Hypothalamus (tissue), 51 donors: ENCODE measurements at places on chromosomes 4 and X.

- no peak for DNase-seq
Observed at GRCh38 chr4:24853142-24853541, 57.8 kb downstream of the SOD3 start.

GRCh38 chr4:99402765-99403164 lies 32.4 kb downstream of the ADH7 start:
- no peak for DNase-seq

DNA sequence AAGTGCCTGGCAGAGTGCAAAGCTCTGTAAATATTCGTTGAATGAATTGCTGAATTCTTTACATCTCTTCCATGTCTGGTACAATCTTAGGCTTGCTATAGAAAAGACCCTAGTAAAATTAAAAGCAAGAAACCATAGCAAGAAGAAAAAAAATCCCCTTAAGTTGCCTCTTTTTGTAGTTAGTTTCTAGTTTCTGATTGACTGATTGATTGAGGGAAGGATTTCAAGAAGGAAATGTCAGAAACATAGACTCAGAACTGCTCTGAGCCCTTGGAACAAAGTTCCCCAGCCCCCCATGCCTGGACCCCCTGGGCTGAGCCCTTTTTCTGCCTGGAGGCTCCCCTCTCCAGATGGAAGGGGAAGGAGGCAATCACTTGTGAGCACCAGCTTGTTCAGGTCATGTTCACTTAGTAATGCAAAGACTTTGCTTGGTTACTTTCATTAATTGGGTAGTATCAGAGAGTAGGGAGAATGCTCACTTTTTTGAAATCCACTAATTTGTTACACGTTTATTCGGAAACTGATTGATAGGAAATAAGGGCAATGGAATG lies 35.6 kb downstream of the DAPP1 start:
- no peak for DNase-seq

- DNase-seq, result no peak
Observed at GRCh38 chrX:87517571-87518141, at the start of gene KLHL4. Gene KLHL4 (plus strand): TSS chrX:87517802. CDS start chrX:87517894, 92 bp downstream.

- DNase-seq, result no peak
Observed at GRCh38 chr4:41853973-41854372, 81.3 kb upstream of the TMEM33 start.

DNA sequence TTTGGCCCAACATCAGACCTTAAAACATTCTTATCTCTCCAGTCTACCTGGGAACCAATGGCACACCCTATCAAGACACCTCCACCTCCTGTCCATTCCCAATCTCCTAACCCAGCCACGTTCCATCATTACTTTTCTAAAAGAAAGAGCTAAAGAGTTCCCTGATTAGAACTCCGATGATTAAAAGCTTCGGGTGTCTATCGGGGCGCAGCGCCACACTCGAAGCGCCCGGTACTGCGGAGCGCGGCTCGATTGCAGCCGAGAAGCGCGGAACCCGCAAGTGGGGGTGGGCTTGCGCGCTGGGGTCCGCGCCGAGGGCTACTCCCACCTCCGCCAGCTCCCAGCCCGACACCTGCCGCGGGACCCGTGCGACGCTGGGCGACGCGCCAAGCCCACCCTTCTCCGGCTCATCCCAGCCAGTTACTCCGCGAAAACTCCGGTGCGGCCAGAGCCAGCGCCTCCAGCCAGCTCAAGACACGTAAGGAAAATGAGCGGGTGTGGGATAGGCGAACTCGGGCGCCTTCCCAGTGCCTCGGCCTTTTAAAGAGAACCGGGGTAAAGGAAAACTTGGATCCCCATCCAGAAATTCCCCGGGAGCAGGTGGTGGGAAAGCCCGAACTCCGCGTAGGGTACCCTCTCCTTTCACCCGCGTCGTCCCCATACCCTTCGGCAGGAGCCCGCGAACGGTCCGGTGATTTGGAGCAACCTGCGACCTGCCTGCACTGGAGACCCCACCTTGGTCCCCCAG lies 593 bp downstream of the NPY1R start:
- DNase-seq, result no peak

- no peak for DNase-seq
Observed at GRCh38 chr4:118801895-118802575, 33.9 kb downstream of the SEC24D start.

GRCh38 chr4:73943555-73943954 lies 38.3 kb downstream of the PF4 start:
- no peak for DNase-seq

- no peak for DNase-seq
Observed at GRCh38 chr4:57424232-57424897, 314.2 kb upstream of the IGFBP7 start.

- DNase-seq, result no peak
Observed at GRCh38 chr4:74840936-74841509, 46.7 kb upstream of the BTC start.

GRCh38 chr4:158760866-158761265 lies 8.0 kb upstream of the FNIP2 start:
- DNase-seq, result no peak

GRCh38 chr4:156294577-156294976 lies 340.9 kb upstream of the CTSO start:
- no peak for DNase-seq

DNA sequence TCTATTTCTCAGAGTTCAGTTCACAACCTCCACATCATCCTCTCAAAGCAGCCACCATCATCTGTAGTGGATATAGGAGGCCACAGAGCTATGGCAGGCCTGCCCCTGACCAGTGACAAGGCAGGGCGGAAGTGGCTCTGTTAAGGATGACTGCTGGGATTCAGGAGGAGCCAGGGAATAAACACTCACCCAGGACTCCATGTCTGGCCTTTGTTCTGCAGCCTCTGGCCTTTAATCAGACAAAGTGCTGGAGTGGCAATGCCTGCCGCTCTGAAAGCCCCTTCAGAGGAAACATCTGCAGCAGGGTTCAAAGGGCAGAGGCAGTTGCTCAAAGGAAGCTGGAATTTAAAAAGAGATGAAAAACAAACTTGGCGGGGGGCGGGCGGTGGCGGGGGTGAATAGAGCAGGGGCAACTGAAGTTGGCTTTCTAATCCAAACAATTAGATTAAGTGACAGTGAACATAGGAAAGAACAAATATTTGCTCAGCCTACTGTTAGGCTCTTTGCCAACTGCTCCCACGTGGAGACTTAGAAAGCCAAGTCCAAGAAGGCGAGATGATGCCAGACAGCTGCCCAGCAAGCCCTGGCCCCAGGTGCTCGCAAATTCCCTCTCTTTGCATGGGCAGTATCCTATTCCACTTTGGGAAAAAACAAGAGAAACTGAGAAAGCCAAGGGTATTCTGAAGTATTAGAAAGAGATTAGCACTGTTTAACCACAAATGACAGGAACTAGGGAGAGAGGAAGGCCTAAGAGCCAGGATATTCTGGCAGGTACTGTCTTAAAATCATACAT lies 5.5 kb downstream of the MPP1 start:
- no peak for DNase-seq

DNA sequence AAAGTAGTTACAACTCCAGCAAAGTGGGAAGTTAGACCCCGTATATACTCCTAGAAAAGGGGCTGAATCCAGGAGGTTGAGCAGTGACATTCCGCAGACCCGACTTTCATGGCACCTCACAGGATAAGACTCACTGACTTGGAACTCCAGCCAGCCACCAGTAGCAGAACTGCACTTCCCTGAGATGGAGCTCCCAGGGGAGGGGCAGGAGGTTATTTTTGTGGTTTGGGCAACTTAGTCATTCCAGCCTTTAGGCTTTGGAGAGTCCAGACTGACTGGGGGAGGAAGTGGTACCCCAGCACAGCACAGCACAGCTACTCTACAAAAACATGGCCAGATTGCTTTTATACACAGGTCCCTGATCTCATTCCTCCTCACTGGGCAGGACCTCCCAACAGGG lies 319.1 kb downstream of the PCDH19 start:
- no peak for DNase-seq

GRCh38 chr4:185625503-185625902 lies 90.2 kb upstream of the PDLIM3 start:
- no peak for DNase-seq

DNA sequence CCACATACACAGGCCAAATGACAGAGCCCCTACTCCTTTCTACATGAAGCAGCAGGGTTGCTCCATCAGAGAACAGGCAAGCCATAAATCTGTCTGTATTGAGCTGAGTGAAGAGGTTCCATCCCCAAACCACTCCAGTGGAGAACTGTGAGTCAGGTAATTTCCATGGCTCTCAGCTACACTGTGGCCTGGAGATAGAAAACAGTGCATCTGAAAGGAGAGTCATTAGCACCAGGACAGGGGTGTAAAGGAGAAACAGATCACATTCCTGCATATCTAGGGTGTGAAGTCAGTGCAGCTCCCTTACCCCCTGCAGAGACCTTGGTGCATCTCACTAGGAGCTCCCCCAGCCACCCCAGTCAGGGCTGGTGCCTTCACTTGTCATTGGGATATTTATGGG lies 314.7 kb downstream of the CHIC1 start:
- DNase-seq, result no peak

GRCh38 chr4:182257503-182257902 lies 14.3 kb downstream of the TENM3 start:
- DNase-seq, result no peak

GRCh38 chr4:16591272-16591826 lies 307.1 kb downstream of the LDB2 start:
- no peak for DNase-seq

- no peak for DNase-seq
Observed at GRCh38 chrX:19827088-19827487, 60.3 kb downstream of the SH3KBP1 start.

GRCh38 chr4:112153211-112153791 lies 8.0 kb downstream of the FAM241A start:
- no peak for DNase-seq

GRCh38 chr4:17646693-17647092 lies 32.3 kb downstream of the MED28 start:
- no peak for DNase-seq
